Esophagus squamous epithelium (tissue), 5 donors: ENCODE measurements at places on chromosomes 11 and 22.

- DNase-seq, result no peak
These were observed 8.4 kb upstream of the CTR9 start for GRCh38 chr11:10742460-10743208.

DNA sequence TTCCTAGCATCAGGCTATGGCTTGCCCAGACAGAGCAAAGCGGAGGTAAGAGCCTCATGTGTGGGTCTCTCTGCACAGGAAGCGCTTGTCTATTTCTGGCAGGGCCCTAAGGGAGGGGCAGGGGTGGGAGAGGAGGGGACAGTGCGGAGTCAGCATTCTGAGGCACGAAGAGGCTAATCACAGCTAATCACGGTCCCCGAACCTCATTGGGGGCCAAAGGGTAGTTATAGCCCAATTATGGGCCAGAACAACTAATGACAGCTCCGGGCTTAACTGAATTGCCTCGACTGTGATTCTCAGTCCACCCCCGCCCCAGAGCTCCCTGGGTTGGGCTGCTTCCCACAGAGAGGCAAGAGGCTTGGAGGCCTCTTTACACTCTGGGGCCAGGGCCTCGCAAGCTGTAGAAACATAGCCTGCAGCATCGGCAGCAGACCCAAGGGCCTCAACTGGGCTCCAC, 72.7 kb upstream of the PRDM11 start:
- DNase-seq, result no peak

- no peak for DNase-seq
These were observed 34.2 kb upstream of the FTH1 start for GRCh38 chr11:62001450-62002191.

DNA sequence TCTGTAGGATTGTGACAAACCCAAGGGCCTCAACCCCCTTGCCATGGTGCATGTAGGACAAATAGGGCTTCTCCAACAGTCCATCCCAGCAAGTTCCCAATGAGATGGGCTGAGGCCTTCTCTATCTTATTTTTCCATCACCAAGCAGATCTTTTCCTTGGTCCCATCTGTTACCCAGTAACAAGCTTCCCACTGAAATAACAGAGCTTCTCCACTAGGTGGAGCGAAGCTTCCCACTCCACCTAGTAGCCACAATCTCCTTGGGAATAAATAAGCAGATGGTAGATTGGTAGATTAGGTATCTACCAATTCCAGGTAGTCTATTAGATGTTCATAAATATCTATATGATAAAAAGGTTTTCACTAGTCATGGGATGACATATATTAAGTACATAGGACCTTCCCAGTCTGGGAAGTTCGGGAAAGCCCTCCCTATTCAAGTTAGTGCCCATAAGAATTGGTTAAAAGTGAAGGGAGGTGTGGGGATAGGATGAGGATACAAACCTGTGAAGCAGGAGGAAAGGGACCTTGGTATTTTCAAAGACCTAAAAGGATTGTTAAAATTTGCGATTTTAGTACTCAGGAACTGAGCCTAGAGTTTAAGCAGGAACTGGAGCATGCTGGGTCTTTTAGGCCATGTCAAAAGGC, 5.9 kb upstream of the OR52L1 start:
- no peak for DNase-seq

GRCh38 chr11:32874132-32874531, 18.5 kb upstream of the QSER1 start:
- no peak for DNase-seq

DNA sequence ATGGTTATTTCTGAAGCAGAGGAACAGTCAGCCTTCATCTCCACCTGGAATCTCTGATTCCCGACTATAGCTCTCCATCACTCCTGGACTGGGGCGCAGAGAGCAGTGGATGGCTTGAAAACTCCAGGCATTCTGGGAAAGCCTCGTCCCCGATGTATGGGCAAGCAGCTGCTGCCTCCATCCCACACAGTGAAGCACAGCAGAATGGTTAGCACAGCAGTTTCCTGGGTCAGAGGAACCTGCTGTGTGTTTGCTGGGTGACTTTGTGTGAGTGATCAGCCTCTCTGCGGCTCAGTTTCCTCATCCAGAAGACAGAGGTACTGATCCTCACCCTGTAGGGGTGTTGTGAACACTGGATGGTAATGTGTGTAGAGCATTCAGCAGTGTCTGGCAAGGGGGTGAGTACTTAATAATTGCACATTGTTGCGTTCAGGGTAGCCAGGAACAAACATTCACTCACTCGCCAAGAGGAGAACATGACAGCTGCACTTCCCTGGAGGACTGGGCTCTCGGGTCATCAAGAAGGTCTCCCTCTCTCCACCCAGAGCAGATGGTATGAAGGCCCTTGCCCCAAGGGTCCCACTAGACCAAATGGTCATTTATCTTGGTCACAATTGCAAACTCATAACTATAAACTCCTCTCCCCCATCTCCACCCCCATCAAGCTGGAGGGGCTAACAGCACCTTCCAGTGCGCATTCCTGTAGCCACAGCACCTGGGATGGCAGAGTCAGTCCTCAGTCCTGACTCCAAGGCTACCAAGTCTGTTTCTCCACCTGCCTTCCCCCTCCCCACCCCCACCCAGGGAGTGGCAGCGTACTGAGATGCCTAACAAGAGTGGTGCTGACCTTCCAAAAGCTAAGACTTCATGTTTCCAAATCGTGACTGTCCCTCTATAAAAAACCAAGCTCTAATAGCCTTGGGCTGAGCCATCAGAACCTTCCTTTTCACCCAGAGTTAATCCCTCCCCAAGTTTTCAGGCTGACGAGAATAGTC, 1.5 kb upstream of the CHST1 start:
- DNase-seq, result no peak

DNA sequence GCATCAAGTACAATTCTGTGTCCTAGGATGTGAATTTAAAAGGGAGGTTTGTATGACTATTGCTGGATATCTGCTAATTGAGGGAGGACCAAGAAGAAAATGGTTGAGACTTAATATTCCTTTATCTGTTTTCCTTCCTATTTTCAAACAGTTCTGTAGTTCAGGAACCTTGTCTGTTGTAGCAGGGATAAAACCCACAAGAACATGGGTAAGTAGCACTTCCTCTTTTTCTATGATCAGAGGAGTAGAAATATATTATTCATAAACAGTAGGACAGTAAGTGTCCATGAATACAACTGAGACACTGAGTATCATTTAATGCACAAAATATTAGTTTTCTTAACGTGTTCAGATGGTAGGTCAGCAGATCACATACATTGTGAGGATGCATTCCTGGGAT, 7.6 kb downstream of the MS4A3 start:
- no peak for DNase-seq

GRCh38 chr11:27420722-27421572, 51.6 kb downstream of the LGR4 start:
- no peak for DNase-seq

DNA sequence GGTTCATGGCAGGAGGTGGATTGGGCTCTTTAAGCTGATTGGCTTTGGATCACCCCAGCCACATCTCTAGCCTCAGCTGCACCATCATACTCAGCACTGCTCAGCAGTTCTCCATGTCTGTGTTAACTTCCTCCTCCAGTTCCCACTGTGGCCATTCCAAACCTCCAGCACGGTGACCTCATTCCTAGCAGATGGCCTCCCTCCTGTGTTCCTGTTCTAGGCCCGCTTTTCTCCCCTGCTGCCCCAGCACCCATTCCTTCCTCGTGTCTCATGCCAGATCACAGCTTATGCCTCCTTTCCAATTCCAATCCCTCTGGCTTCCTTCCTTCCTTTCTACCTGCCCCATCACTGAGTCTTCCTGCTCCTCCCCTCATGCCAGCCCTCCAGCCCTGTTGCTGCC, 96.1 kb downstream of the MICAL2 start:
- DNase-seq, result no peak

DNA sequence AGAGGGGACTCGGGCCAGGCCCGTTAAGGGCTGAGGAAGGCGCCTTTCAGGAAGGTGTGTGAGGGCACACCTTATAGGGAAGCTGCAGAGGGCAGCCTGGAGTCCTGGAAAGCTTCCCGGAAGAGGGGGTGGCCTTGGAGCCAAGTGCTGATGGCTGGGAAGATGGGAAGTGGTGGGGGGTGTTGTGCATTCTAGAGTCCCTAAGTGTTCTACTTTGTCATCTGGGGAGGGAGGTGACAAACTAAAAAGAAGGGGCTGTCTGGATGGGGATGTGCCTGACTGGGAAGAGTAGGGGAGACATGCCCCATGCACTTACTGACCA, 6.8 kb downstream of the ZDHHC8 start:
- DNase-seq, result no peak

DNA sequence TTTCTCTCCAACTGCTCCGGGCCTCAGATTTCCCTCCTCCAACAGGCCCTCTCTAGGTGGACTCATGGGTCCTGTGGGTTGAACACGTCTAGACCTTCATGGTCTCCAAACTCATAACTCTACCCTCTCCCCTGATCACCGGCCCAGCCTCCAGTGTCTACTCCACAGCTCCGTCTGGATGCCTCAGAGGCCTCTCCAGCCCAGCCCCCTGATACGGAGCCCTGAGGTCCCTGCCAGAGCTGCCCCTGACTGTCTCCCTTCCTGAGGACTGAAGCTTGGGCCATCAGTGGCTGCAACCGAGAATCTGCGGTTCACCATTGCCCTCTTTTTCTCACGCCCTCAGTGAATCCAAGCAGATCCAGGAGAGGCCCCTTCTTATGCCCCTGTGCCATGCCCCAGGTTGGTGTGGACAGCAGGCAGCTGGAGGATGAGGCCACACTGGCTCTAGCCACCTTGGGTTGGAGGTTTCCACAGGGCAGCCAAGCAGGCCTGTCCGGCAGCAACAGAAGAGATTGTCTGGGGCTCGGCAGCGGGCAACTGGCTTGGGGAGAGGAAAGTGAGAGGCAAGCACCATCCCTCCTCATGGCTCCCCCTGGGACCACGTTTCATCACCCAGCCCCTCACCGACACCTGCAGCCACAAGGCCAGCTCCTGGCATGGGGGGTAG, 104.6 kb upstream of the FGF3 start:
- DNase-seq, result no peak

- DNase-seq, result no peak
These were observed 8.6 kb downstream of the SNAP29 start for GRCh38 chr22:20867179-20868024.

- no peak for DNase-seq
These were observed 57.6 kb downstream of the FBXO7 start for GRCh38 chr22:32531931-32532819.

DNA sequence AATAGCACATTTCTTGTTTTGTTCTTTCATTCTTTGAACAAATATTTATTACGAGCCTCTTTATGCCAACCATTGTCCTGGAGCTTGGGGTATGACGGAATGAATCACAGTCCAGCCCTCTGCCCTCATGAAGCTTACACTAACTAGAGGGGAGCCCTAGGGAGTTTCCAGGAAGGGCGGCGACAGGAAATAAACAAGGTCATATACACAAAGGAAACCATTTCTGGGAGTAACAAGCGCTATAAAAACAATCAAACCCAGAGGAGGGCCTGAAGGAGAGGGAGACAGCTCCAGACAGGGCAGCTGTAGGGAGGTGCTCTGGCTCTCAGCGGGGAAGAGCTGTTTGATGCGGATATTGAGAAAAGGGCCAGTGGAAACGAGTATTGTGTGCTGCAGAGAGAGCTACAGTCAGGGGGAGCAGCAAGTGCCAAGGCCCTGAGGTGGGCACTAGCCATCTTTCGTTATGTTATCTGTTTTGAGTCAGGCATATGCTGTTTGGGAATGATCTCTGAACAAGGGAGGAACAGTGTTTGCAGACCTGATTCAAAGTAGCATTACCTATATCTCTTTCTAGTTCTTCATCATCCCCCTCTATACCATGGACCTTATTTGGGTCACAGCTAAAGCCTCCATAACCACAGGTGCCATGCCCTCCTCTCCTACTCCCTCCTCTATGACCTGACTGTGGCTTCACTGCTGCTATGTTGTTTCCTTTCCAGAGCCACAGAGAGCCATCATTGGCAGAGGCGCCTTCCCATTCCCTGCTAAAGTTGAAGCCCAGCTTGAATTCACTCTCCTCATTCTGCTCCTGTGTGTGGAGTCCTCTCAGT, 15.3 kb upstream of the ZBTB16 start:
- DNase-seq, result no peak

- no peak for DNase-seq
These were observed 30.8 kb downstream of the BLID start for GRCh38 chr11:122085264-122085663.
